Placental pericyte (primary cell): ENCODE measurements at places on chromosomes 1 and 21. TPM values are rescaled to one million over a fixed set of nuclear protein-coding genes. Genes with fewer than 3 reads are reported as not detected.

The DCST2 gene
- 0.66 TPM in 1 of 2 replicates, not detected in the other for total RNA-seq

The XCL1 gene
- total RNA-seq, result 0.14 and 0.22 TPM in 2 replicates

The PTPN7 gene
- not detected in 2 replicates for total RNA-seq

The RTCA gene
- total RNA-seq, result 49.7 and 59.3 TPM in 2 replicates

The AURKAIP1 gene
- 78.1 and 134 TPM in 2 replicates for total RNA-seq

The OR6K3 gene
- total RNA-seq, result not detected in 2 replicates

The FMO3 gene
- total RNA-seq, result not detected in 2 replicates

The NCAM2 gene
- total RNA-seq, result 0.29 and 2.4 TPM in 2 replicates

The VSIG8 gene
- total RNA-seq, result 0.22 and 0.43 TPM in 2 replicates

The XKR8 gene
- total RNA-seq, result 11.2 and 13.0 TPM in 2 replicates

The PAX7 gene
- not detected in 2 replicates for total RNA-seq

The MAP7D1 gene
- total RNA-seq, result 124 and 259 TPM in 2 replicates

The CDCA8 gene
- total RNA-seq, result 0.44 and 34.8 TPM in 2 replicates

The SELENBP1 gene
- total RNA-seq, result 8.7 and 30.9 TPM in 2 replicates

The WDR47 gene
- 13.8 and 23.6 TPM in 2 replicates for total RNA-seq

The SFT2D2 gene
- 21.7 and 41.7 TPM in 2 replicates for total RNA-seq
